ENCODE measurements at places on chromosomes 16 and 17.

- no peak for DNase-seq
Measured at GRCh38 chr16:3115003-3115402, 2.6 kb downstream of the ZNF205 start.

DNA sequence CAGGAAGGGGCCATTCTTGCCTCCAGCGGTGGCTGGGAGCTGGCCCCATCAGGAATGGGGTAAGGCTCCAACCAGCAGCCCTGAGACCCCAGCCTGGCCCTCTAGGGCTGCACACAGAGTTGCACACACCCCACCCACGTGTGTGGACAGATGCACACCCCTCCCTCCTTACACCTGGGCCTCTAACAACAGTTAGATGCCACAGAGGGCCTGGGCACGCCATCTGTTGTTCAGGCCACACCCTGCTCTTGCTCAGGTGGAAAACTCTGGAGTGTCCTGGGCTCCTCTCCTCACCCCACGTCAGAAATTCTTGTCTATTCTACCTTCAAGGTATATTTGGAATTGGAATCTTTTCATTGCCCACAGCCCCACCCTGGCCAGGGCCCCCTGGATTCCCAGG is 13.3 kb upstream of the RAI1 start:
- no peak for DNase-seq

DNA sequence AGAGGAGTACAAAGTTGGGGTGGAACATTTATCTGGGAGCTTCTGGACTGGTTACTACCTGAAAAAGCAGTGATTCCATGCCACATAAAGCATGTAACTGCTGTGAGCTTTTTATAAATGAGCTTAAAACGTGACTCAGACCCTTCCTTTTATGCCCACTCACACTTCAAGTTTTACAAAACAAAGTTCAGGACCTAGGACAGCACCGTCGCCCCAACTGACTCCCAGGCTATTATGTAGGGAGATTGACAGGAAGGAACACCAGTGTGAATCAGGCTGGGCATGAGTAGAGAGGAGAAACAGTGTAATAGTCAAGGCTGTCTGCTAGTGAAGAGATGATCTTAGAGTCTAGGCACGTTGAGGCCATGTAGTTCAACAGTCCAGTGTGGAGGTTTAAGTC is 91.6 kb upstream of the DNAH9 start:
- DNase-seq = no peak

DNA sequence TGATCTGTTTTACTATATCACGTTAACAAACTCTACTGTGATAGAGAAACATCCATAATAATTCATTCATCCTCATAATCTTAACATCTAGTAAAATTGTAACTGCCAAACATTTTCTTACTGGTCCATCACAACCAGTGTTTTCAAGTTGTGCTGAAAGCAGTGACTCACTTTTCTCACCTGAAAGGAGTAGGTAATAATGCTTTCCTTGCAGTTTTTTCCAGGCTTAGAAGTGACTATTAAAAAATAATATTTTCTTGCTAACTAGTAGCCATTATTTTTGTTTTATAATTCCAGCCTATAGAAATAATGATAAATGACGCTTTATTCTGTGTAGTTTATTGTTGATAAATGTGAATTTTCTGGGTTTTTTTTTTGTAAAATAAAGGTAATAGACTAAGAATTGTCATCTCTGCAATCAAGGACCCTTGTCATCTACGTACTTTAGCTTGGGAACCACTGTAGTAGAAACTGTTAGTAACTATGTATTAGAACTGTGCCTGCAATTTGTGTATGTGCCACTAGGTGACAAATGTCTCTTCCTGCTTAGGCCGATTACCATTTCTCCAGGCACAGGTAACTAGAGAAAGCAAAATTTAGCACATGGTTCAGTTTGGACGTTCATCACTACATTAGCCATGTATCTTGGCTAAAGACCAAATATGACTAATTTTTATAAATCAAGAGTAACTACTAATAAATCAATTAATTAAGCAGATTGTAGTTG is 409.4 kb upstream of the ERCC4 start:
- no peak for DNase-seq

- DNase-seq = no peak
Measured at GRCh38 chr16:4704913-4705312, 11.6 kb downstream of the NUDT16L1 start.

DNA sequence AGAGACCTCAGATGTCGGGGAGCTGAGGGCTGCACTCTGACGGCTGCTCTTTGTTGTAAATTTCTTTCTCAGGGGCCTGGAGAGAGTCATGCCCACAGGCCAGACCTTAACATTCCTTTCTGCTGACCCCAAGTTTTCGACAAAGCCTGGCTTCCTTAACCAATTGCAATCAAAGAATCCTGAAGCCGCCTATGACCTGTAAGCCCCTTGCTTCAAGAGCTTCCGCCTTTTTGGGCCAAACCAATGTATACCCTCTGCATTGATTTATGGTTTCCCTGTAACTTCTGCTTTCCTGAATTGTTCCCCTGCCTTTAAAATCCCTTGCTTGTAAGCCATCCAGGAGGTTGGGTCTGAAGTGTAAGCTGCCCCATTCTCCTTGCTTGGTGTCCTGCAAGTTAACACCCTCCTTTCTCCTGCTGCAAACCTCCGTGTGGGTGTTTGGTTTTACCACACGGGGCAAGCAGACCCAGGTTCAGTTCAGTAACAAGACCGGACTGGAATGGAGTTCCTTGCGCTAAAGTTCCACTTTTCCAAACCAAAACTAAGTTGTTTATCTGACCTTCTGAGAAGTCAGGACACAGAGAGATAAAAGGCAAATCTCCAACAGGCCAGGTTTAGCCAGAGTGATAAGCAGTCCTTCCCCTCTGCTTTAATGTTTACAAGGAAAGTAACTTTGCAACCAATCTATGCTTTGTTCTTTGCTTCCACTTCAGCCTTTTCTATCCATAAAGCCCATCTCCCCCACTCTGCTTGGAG is 141.6 kb downstream of the KCNJ12 start:
- no peak for DNase-seq

- no peak for DNase-seq
Measured at GRCh38 chr17:7835814-7836595, 2.0 kb downstream of the KDM6B start.

DNA sequence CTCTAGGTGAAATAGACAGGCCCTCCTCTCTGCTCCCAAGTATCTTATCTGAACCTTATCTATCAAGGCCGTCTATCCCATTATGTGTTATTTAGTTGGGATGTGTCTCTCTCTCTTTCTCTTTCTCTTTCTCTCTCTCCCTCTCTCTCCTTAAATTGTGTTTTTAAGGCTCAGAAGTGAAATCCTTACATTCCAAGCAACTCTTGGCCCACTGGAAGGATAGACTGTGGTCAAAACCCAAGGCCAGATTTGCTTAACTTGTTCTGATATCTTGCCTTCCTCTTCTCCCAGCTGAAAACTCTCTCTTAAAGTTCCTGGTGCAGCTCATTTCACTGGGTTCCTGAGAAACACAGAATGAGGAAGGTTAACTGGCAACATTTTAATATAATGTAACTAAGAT is 14.7 kb downstream of the CDRT4 start:
- DNase-seq = no peak

Measured in stimulated activated CD8-positive, alpha-beta memory T cell treated with anti-CD3 and anti-CD28 coated beads, Interleukin-15, amount 100 ng/mL, for 24 hours (primary cell).